ENCODE measurements at places on chromosomes 5 and 9.

DNA sequence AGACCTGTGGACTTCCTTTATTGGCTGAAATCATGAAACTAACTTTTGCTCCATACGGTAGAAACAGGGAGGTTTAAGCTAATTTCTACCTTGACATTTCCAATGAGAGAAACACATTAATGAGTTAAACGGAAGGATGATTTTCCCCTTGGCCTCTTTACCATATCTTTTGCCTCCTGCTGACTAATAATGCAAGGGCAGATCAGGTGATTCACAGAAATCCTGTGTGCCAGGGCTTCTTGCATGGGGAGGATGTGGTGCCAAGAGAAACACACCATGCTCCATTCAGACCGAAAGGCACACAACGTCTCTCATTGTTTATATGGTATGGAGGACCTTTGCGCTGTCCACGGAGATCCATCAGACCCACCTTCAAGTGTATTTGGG, 17.4 kb upstream of the PRLR start:
- no peak for DNase-seq

- no peak for DNase-seq
Observed at GRCh38 chr5:51518607-51519006, 135.4 kb downstream of the ISL1 start.

DNA sequence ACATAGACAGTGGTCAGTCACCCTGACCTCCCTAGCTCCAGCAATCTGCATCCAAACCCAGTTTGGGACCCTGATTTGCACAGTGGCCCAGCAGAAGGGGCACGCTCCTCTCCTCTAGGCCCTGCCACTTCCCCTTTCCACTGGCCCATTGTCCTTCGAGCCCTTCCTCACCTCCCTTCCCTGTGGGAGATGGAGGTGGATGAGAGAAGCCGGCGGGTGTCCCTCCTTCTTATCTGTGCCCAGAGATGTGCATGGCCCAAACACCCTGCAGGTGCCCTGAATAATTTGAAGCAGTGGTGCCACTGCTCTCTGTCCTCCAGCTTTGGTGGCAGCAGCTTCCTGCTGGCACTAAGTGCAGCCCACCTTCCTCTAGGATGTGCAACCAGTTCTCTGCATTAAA, 140.0 kb downstream of the BARX1 start:
- DNase-seq: no peak

- DNase-seq: no peak
Observed at GRCh38 chr5:135140446-135141204, 106.6 kb upstream of the PITX1 start.

DNA sequence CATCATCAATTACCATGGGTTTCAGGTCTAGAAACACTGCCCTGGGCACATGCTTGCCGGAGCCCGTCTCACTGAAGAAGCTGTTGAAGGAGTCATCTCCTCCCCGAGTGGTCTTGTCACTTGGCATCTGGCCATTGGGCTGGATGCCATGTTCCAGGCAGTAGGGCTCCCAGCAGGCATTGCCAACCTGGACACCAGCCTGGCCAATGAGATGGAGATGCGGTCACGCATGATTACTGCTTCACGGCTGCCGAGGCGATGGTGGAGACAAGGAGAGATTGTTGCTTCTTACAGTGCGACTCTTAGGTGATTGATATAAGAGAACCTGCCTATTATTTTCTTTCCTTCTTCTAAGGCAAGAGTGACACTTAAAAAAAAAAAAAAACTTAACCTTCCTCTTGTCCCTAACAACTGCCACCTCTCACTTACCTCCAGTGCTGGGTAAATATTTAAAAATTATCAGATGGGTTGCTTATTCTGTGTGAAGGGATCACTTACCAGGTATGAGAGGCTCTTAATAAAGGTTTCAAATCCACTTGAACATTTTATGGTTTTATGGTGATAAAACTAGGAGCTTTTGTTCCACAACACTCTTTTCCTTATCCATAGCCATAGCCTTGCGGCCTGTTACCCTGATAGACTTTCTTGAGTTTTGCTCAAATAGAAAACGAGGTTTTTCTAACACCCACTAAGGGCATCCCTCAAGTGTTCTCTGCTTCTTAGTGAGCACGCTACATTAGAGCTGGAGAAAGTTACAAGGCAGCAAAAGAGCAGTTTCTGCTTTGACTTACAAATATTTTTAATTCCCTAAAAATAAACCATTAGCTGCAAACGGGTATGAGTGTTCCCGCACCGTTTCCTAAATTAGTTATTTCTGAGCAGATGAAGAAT, 41.2 kb downstream of the NIM1K start:
- no peak for DNase-seq

DNA sequence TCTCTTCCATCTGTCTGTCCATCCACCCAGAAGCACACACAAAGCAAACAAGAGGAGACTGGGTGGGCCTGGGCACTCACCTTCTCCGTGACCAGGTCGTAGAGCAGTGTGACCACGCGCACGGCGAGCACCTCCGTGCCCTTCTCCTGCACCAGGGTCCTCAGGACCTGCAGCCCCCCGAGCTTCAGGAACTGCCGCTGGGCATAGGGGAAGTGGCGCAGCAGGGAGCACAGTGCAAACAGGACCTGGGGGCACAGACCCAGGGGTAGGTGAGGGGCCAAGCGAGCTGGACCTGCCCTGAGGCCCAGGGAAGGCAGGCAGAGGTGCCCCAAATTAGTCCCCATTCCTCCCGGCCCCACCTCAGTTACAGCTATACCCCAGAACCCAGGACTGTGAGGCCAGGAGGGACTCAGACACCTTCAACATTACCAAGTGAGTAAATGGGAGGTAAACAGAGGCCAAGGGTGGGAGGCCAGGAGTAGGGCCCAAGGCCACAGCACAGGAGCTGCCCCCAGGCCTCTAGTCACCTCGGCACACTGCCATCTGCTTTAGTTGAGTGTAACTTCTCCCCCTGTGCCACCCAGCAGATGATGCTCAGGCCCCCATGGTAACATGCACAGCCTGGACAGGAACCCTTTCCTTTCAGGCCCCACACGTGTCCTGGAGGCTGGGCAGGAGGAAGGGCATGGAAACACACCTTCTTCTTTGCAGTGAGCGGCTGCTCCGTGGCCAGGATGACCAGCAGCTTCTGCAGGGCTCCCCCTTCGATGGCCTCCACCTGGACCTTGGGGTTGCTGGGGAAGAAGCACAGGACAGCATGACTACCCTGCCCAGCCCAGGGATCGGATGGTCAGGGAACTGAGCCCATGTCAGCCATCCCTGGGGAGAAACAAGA, 76.2 kb upstream of the LRRTM2 start:
- no peak for DNase-seq

All from stimulated activated CD8-positive, alpha-beta memory T cell treated with anti-CD3 and anti-CD28 coated beads, Interleukin-15, amount 100 ng/mL, for 4 hours (primary cell).